T1000 (cell line): ENCODE measurements at places on chromosomes 11 and 22.
A peak's percentile ranks its signal among the peaks of the same experiment; 100 is the strongest.

DNA sequence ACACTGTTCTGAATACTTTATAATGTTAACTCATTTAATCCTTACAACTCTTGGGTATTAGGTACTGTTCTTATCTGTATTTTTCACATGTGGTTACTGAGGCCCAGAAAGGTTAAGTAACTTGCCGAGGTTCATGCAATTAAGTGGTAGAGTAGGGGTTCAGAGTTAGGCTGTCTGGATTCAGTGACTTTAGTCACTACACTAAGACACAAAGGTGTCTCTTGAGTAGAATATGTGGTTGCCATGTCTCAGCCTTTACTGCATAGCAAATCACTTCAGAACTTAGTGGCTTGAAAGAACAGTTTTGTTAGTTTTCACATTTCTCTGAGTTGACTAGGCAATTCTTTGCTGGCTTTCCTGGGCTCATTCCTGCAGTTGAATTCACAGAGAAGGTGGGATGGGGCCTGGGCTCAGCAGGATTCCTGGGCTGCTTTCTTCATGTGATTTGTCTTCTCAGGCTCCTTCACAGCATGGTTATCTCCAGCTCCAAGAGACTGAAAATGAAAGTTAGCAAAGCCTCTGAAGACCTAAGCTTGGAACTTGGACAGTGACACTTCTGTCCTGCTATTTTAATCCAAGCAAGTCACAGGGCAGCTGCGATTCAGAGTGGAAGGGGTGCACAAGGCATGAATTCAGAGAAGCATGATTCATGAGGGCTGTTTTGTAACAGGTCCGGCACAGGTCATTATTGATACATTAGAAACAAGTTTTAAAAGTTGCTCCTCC lies 68.3 kb downstream of the SPECC1L start:
- no peak for DNase-seq

DNA sequence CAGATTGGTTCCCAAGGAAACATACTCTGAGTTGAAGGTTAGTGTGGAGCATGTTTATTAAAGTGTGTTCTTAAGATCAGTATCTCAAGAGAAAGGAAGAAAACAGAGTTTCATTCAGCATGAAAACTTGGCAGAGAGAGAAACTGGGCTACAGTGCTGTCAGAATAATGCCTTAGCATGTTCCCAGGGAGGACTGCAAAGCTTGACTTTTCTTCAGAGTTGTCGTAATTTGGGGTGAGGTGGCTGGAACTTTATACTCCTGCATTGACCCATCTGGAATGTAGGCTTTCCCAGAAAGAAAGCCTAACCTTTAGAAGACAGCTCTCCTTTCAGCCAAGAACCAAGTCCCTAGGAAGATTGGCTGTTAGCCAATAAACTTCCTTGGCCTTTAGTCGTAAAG lies 190.8 kb upstream of the CNTN5 start:
- no peak for DNase-seq

DNA sequence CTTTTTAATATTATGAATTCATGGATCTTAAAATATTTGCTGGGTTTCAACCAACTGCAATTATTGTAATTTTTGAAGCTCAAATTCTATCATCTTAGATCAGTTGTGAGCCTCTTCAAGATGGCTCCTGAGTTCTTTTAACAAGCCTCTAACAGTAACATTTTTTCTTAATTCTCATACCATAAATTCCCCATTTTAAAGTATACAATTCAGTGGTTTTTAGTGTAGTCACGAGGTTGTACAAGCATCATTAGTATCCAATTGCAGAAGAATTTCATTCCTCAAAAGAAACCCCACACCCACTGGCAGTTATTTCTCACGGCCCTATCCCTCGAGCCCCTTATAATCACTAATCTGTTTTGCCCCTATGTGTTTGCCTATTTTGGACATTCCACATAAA lies 270.8 kb downstream of the SBF2 start:
- no peak for DNase-seq

- no peak for DNase-seq
Measured at GRCh38 chr22:25680051-25680450, 61.9 kb upstream of the MYO18B start.

DNA sequence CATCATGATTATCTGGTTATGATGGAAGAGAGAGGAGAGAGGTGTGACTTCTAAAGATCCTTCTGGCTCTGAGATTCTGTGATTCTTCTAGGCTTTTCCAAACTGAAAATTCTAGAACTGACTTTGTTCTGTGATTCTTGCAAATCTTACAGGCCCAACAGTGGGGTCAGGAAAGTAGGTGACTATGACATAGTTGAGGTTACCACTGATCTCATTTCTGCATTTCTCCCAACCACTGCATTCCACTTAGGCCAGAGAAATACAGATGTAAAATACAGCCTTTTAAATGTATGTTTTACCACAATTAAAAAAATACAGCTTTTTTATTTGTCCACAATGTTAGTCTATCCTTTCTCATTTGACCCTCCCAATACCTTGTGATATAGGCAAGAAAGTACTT lies 83.7 kb downstream of the STIM1 start:
- DNase-seq = no peak

DNA sequence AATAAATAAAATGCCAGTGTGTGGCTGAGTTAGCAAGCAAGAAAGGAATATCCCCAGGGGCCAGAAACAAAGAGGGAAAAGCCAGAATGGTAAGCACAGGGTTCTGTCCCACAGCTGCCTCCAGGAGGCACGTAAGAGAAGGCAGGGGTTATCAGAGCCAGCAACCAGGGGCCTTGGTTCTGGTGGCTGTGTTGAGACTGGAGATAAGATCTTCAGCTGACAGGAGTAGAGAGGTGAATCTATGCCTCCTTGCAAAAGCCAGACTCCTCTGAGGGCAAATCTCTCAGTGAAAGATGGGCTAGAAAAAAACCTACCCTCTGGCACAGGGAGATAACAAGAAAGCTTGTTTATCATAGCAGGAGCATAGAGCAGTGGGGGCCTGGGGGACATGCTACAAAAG lies 29.8 kb upstream of the NFAM1 start:
- DNase-seq = no peak

GRCh38 chr22:41798736-41799135 lies 1.7 kb upstream of the CCDC134 start:
- DNase-seq = no peak

GRCh38 chr22:33049119-33049729 lies 9.0 kb downstream of the SYN3 start:
- no peak for DNase-seq

DNA sequence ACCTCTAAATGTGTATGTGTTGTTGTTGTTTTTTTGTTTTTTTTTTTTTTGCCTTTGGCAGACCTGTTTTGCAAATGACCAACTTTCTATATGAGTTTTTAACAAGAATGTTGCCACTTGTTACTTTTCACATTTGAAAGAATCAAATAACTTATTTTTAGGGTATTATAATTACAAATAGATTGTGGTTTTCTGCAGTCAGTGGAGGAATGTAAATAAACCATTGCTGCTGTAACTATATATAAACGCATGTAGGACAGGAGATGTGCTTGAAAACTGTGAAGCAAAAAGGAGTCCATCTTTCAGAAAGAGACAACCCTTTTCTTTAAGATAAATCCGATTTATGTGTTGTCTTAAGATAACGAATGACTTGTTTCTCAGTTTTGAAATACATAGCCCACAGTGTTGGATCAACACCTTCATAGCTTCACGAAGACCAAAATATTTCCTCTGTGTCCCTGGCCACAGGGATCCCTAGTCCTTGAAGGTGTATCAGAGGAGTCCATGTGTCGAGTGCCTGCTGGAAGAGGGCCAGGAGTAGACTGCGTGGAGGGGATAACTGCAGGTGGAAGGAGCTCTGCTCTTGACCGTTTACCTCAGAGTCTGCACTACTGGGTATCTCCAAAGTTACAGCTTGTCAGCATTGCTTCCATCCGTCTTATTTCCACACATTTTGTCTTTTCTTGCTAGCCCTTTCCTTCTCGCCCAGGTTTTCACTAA lies 24.7 kb downstream of the TNRC6B start:
- no peak for DNase-seq

DNA sequence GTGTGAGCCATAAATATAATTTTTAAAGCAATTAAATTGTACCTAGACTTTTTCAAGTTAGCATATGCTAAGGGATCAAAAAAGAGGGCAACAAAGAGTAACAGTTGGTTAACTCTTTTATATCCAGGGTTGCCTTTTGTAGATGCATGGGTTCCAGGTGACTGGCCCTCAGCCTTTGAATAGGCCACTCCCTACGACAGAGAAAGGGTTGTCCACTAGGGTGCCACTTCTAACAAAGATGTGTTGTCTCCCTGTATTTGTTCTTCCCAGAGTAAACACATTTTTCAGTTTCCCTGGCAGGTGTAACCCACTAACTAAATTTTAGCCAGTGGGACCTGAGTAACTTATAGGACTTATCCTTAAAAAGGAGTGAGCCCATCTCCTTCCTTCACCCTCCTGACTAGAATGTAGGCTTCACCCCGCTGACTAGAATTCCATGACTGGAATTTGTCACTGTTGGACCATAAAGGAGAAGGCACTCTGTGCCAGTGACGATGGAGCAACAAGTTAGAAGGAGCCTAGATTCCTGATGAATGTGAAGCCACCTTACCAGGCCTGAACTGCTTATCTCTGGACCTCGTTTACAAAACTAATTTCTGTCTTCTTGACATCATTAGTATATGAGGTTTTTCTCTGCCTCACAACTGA lies 16.6 kb downstream of the TUG1 start:
- peak; percentile 19 for DNase-seq

- no peak for DNase-seq
Measured at GRCh38 chr11:130163346-130164220, 4.0 kb downstream of the ST14 start.

DNA sequence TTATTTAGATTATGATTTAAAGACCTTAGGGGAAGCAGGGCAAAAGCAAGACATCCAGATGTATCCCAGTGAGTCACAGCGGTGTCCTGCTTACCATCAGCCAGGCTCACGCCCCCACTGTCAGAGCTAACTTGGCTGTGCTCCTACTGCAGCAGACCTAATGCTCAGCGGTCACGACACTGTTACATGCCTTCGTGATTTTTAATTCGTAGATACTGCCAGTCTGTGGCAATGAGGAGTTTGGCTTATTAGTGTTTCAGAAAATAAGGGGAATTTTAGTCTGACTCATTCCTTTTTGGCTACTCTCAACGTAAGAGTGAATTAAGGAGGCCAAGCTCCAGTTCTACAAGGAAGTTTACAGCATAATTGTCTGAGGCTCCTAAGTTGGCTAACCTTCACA lies 22.7 kb downstream of the EFCAB6 start:
- DNase-seq = peak; percentile 50

- no peak for DNase-seq
Measured at GRCh38 chr11:94152678-94153065, 24.0 kb downstream of the PANX1 start.

GRCh38 chr22:36405671-36406538 lies 18.1 kb upstream of the MYH9 start:
- DNase-seq = no peak

- DNase-seq = no peak
Measured at GRCh38 chr11:104907521-104908185, 9.4 kb upstream of the CASP12 start.

GRCh38 chr11:28505232-28505631 lies 397.0 kb downstream of the METTL15 start:
- DNase-seq = no peak

DNA sequence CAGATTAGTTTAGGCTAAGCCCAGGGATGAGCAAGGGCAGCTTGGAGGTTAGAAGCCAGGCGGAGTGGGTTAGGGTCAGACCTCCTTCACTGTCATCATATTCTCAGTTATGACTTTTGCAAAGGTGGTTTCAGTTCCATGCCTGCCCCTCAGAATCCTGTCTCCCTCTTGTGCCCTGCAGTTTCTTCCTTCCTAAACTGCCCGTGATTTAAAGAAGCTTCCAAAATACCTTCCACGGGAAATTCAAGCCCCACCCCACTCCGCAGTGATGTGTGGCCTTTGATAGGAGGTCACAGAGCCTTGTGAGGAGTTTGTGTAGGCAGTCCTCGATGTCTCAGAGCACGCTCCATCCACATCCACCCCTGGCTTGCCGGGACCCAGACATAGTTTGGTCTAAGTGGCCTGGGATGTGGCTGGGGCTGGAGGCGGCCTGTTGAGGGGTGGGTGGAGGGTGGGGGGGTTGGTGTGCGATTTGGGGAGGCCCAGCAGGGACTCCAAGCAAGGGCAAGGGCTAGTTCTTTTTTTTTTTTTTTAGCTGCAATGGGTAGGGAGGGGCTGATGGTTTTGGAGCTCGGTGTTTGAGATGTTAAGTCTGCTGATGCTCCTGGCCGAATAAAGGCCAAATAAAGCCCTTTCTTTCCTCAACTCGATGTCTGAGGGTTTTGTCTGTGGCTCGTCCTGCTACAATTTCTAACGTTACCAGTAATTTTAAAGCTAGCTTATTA lies 1.6 kb upstream of the IFITM1 start:
- DNase-seq = no peak
